ENCODE measurements at places on chromosomes 7 and 10.

DNA sequence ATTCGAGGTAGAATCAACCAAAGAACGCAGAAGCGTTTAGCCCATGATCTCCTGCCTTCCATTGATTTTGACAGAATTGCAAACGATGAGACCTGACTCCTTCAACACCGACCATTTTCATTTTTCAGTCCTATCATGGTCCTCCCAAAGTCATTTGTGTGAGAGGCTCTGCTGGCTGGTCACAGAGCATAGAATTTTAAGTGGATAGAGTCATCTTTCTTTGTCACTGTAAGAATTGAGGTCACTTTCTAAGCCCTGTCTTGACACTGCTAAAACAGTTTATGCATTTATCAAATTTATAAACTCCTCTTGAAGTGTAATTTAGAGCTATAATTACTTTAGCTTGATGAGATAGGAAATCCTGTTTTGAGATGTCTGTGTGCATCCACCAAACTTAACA lies 72.0 kb downstream of the UBE3C start:
- DNase-seq, result no peak

DNA sequence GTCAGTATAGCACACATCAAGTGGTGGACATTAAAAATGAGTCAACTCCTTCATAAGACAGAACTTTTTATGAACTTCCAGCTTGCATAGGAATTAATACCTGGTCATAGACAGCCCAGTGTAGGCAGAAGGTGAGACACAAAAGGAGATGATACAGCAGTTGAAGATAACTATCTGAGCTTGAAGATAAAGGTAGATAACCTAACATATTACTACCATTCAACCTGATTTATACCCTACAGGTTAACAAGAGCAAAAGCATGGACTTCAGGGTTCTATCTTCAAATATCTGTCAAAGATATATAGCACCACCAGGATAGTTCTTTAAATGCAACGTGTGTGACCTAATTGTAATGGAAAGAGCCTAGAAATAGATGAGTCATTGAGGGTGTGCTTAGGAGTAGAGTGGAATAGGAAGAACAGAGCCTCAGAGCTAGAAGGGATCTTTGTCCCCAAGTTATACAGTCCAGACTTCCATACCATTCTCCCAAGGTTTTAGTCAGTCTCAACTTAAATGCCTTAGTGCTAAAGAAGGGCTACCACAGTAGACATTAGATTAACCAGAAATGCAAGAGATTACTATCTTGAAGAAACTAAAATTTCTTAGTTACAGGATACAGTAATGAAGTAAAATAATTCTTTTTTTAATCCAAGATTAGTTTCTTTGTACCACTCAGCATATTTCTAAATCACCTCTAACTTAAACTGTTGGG lies 9.2 kb downstream of the ZNF800 start:
- DNase-seq, result no peak

GRCh38 chr10:22640359-22640758 lies 74.0 kb downstream of the PIP4K2A start:
- DNase-seq, result no peak

GRCh38 chr7:96430356-96430755 lies 108.5 kb upstream of the SLC25A13 start:
- DNase-seq, result no peak

GRCh38 chr10:79382491-79382941 lies 35.2 kb downstream of the PPIF start:
- DNase-seq, result no peak

GRCh38 chr7:18597754-18598153 lies 102.2 kb downstream of the HDAC9 start:
- DNase-seq, result no peak

DNA sequence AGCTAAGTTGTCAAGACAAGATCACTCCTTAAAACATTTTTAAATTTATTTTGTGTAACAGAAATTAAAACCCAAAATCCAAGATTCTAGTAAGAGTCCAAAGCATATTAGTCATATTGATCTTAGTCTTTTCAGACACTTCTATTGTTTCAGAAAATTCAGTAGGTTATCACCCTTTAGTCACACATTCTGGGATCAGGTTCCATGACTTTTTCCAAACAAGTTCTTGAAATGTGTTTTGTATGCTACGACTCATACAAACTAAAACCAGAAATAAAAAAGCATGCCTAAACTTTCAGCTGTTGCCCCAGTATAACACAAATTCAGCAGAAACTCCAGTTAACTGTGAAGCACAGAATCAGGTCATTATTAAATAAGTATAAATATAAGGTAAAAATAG lies 10.7 kb downstream of the SEMA3D start:
- DNase-seq, result no peak

GRCh38 chr10:32207544-32207943 lies 139.4 kb downstream of the EPC1 start:
- no peak for DNase-seq

GRCh38 chr7:82172017-82172416 lies 271.6 kb downstream of the CACNA2D1 start:
- DNase-seq, result no peak

DNA sequence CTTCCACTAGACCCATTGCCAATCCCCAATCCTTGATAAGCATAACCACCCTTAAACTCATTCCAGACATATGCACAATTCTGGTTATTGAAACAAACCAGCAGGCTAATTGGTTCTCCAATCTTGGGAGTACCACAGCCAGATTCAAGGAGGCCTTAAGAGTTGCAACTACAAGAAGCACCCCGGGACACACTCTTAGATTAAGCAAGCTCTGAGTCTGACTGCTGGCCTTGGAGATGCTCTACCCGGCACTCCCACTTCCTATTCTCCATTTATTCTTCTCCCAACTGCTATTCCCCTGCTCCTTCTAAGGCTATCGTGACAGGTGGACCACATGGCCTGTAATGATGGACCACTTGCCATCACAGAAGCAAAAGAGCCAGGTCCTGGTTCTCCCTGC lies 40.3 kb downstream of the CYTH3 start:
- no peak for DNase-seq

GRCh38 chr10:117596706-117597105 lies 54.2 kb downstream of the EMX2 start:
- DNase-seq, result no peak

GRCh38 chr10:36602374-36602773 lies 523.0 kb upstream of the ANKRD30A start:
- no peak for DNase-seq

DNA sequence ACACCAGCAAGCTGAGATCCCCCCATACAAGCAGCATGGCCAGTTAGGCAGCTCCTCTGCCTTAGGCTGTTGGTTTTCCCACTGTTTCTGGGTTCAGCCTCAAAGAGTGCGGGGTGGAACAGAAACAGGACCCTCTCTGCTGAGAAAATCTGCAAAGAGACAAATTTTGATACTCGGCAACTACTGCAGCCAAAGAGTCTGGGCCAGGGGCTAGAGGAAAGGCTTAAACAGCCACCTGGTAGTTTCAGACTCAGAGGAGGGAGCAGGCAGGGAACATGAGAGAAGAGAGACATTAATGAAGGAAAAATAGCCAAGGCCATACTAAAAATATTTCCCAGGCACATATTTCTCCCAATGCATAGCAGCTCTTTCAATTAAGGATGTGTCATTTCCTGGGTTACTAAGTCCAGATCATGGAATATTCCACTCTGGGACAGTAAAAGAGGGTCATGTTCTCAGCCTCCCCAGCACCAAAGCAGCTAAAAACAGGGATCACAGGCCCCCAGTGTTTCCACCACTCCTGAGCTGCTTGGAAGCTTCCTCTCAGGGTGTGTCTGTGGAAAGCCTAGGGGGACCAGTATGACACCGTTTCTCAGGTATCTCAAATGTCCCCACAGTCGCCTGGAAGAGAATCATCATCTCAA lies 29.8 kb downstream of the PDLIM1 start:
- DNase-seq, result no peak

DNA sequence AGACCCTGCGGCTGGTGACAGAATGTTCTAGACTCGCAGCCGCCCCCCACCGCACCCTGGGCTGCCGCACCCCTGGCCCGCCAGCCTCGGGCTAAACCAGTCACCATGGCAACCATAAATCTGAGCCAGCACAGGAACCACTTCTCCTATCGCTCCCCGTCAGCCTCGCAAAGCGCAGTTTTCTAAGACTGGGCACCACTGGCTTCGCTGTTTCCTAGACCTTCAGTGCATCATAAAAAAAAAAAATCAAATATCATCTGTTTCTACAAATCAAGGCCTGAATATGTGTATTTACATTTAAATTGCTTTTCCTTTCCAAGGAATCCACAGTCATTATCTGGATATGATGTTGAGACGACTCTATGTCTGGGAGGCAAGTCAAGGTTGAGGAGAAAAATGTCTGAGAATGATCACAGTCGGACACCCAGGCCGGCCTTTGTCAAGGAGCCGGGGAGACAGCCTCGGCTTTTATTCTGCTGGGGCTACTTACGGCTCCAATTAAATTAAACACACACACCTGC lies 99.9 kb downstream of the PTPRN2 start:
- DNase-seq, result no peak

DNA sequence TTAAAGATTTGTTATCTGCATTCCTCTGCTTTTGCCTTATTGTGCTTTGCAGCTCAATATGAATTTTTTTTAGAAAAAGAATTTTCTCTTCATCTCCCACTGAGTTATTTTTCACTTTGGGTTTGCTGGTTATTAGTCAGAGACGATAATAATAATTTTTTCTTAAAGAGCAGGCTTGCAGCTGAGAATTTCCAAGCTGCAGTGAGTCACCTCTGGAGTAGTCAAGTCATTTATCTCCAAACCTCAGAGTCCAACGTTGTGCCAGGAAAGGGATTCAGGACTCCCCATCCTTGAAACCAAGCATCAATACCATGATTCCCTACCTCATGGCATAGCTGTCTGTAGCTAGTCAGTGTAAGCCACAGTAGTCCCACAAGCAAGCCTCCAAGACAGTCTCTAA lies 15.2 kb upstream of the EGR2 start:
- DNase-seq, result no peak
